ENCODE measurements at places on chromosomes 1 and 21.

DNA sequence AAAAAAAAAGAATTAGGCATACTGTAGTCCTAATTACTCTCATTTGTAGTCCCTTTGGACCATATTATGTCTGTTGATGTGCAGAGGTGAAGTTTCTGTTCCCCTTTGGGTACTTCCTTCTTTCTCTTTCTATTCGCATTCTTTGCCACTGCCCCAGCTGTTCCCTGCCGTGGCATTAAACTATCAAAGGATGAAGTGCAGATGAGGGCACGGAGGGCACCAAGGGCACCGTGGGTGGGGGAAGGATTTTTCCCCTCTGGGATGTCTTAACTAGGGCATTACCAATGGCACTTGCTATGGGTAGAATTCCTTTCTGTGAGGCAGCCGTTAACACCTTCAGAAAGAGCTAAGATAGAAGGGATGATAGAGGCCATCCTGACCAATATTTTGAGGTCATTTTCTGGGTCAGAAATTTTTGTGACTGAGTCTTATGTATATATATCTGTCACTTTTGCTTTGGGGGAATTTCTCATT is 4.9 kb upstream of the MAPKAPK2 start:
- DNase-seq = no peak

DNA sequence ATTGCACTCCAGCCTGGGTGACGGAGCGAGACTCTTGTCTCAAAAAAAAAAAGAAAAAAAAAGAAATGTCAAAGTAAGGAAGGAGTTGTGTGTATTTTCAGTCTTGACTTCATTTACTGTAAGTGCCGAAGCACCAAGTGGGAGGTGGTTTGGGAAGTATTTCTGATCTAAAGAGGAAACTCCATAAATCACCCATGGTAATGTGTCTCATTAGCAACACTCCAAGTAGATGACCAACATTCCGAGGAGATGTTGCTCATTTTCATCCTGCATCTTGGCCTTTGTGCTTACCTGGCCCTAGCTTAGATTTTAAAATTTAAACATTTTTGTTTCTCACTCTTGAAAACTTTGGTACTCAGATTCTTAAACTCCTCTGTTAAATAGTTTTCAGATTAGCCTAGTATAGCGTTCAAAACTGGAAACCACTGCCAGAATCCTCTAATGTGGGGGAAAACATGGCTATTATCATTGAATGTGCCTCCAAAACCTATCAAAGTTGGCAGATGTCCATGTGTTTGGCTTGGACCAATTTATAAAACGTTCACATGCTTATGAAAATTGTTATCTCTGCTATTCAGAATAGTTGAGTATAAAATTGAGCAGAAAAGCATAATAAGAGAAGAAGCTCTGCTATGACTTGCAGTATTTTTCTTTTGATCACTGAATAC is 110.4 kb downstream of the NFIA start:
- DNase-seq = no peak

DNA sequence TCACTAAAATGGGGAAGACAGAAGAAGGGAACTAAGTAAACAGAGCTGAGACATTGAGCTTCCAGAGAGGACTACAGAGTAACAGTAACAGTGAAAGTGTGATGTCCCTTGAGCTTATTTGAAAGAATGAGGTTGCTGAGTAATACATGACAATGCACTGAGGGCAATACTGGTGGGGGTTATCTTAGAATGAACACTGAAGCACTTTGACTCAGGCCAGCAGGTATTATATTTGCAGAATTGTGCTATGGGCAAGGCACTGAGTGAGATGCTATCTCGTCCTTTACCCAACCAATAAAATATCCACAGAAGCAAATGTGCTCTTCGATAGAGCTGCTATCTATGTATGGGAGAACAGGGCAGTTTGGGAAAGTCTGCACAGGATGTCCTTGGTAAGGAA is 133.2 kb downstream of the DISP1 start:
- DNase-seq = no peak

- peak; percentile 34 for DNase-seq
Measured at GRCh38 chr1:20472860-20473711, 12.9 kb downstream of the CAMK2N1 start.

DNA sequence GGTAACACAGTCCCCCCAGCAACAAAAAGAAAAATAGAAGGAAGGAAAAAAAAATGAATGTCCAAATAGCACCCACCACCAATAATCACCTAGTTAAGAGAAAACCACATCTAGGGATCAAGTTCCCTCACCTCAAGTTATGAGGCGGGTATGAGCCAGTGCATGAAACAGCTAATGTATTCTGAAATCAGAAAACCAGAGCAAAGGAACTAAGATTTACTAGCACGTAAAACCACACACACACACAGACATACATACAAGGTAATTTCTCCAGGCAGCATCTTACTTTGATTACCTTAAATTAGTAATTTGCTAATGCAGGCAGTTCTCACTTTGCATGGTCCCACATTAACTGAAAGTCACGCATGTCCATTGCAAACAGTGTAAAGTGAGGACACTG is 109.8 kb downstream of the HLCS start:
- DNase-seq = no peak

DNA sequence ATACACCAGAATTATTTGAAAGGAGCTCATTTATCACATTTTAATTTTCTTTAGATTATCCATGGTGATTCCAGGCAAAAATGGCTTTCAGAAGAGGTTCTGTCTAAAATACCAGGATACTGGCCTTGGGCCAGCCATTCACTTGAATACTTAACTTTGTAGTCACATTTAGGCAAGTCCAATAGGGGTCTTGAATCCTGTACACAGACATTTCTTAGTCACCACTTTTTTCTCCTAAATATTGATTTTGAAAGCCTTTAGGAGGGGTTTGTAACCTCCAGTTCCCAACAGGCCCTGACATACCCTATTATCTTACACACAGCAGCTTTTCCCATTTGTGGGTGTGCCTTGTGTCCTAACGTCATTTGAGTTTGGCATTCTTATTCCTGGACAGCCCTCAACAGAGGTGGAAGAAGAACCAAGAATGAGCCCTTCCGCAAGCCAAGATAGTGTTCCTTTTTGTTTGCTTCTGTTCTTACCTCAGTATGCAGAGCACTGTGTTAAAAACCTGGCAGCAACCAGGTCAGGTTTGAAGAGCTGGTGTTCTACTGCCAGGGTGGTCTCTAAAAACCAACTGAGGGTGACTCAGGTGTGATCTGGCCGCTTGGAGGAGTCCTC is 19.5 kb downstream of the MAP3K7CL start:
- no peak for DNase-seq

- DNase-seq = no peak
Measured at GRCh38 chr1:19662313-19662712, 2.4 kb upstream of the HTR6 start.

DNA sequence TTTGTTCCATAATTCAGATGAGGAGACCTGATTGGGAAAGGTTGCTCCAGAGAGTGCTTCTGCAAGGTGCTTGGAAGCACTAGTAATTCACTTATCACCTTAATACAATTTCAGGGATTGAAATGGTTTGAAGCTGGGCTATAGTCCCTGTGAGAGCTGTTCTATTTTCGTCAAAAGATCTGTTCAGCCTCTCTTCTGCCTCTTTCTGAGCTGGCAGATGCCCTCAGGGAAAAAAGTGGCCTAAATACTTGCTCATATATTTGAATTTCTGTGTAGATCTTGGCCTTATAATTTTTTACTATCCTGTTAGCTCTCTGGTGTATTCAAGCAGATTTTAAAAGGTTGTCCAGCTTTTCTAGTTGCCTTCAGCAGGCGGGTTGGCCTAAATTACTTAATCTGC is 22.3 kb downstream of the C1orf146 start:
- DNase-seq = no peak

DNA sequence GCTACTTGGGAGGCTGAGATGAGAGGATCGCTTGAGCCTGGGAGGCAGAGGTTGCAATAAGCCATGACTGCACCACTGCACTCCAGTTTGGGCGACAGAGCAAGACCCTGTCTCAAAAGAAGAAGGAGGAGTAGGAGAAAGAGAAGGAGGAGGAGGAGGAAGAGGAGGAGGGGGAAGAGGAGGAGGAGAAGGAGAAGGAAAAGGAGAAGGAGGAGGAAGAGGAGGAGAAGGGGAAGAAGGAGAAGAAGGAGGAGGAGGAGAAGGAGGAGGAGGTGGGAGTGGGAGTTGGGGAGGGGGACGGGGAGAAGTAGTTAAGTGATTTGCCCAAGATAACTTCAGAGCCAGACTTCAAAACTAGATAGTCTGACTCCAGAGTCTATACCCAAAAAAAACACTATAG is 55.5 kb upstream of the FOXD3 start:
- DNase-seq = no peak

DNA sequence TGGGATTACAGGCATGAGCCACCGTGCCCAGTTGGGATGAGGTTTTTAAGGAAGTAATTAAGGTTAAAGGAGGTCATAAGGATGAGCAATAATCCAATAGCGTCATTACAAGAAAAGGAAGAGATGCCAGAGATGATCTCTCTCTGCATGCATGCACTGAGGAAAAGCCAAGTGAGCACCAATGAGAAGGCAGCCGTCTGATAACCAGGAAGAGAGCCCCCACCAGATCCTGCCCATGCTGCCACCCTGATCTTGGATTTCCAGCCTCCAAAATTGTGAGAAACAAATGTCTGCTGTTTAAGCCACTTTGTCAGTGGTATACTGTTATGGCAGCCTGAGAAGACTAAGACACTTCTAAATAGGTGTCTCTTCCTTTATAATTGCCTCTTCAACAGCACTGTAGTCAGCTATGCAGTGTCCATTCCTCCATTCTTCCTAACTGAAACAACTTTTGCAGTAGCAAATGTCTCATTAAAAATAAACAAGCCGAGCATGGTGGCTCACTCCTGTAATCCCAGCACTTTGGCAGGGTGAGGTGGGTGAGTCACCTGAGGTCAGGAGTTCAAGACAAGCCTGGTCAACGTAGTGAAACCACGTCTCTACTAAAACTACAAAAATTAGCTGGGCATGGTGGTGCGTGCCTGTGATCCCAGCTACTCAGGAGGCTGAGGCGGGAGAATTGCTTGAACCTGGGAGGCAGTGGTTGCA is 216.2 kb upstream of the RUNX1 start:
- no peak for DNase-seq

- no peak for DNase-seq
Measured at GRCh38 chr1:35535243-35535642, 22.0 kb downstream of the KIAA0319L start.

DNA sequence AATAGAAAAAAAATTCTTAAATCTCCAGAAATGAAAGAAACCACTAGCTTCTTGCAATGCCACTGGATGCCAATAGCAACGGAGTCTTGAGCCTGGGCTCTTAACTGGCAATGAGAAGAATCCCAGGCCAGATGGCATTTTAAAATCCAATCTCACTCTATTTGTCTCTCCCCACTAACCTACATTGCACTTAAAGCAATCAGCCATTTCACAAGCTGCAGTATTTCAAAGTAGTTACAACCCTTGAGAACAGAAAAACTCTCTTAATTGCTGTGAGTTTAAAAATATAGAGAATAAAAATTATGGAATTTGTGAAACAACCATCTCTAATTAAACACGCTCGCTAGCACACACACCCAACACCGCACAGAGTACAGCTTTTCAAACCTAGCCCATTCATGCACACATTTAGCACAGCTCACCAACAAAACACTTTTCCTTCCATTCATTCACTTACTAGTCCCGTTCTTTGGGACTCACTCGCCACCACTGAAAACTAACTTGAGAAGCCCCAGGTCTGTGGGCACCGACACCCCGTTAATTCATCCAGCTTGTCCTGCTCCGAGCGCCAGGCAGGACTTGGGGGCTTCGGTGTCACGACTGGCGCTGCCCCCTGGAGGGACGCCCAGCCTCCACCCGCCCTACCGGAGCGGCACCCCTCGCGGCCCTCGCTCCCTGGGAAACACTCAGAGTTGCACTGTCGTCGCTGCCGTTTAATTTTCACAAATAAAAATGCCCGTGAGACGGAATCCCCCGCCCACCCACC is 1.0 kb downstream of the DDAH1 start:
- DNase-seq = no peak

GRCh38 chr21:24428591-24429199 is 1178.6 kb downstream of the MRPL39 start:
- no peak for DNase-seq
